H1 (cell line): ENCODE measurements at places on chromosomes 7 and 10.

- DNase-seq = no peak
- no peaks in the 10 kb centered on the region for H3K4me1 ChIP-seq
- no peak overlapping the region for H3K27ac ChIP-seq
- no peaks in the 10 kb centered on the region for H3K36me3 ChIP-seq
Measured at GRCh38 chr7:2495418-2496299, 19.5 kb upstream of the GRIFIN start.

DNA sequence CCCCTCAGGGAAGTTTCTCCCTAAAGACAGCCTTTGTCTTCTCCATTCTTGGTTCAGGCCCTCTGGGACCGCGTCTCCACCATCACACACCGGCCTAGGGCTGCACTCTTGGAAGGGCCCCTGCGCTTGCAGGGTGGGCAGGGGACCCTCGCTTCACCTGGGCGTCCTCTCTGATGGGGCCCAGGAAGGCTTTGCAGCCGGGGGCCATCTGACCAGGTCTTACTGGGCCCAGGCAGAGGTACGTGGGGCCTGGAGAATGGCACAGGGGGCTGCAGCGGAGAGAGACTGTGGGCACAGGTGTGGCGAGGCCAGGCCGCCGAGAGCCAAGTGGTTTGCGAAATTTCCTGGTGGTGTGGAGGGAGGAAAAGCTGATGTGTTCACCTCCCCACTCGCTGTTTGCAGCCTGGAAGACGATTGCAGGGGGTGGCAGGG, 44.4 kb downstream of the ALOX5 start:
- peak overlapping the region; percentile 71 for H3K4me3 ChIP-seq
- H3K27ac ChIP-seq = no peak overlapping the region
- H3K4me1 ChIP-seq = peaks cover 10% of the 10 kb centered on the region
- H3K27me3 ChIP-seq = peaks cover 7% of the 10 kb centered on the region; the same call in 1 of the 2 replicates
- DNase-seq = no peak
- H3K36me3 ChIP-seq = no peaks in the 10 kb centered on the region

- no peak for DNase-seq
- H3K4me1 ChIP-seq = peaks cover 9% of the 10 kb centered on the region
- H3K36me3 ChIP-seq = no peaks in the 10 kb centered on the region
- H3K4me3 ChIP-seq = no peak overlapping the region
Measured at GRCh38 chr7:13850185-13850752, 139.2 kb downstream of the ETV1 start.

- H3K4me1 ChIP-seq = peaks cover 3% of the 10 kb centered on the region
- no peaks in the 10 kb centered on the region for H3K27me3 ChIP-seq
Measured at GRCh38 chr7:2860627-2861133, 16.6 kb upstream of the GNA12 start.

DNA sequence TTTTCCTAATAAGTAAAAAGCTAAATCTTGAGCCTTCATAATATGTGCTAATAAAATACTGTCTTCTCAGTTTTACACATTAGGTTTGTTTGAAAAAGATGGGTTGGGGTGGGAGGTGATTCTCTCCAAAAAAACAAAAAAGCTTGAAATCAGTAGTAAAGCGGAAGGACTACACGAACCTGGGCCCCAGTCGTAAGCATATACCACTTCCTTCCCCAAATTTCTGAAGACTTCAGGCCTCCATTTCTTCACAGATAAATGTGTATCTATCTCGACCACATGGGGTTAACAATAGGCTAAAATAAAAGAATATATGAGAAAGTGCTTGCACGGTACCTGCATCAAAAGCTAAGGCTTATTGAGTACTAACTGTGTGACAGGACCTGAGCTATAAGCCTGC, 51.6 kb upstream of the PAX2 start:
- no peak for DNase-seq
- no peak overlapping the region for H3K27ac ChIP-seq
- H3K36me3 ChIP-seq = no peaks in the 10 kb centered on the region
- H3K4me3 ChIP-seq = no peak overlapping the region

DNA sequence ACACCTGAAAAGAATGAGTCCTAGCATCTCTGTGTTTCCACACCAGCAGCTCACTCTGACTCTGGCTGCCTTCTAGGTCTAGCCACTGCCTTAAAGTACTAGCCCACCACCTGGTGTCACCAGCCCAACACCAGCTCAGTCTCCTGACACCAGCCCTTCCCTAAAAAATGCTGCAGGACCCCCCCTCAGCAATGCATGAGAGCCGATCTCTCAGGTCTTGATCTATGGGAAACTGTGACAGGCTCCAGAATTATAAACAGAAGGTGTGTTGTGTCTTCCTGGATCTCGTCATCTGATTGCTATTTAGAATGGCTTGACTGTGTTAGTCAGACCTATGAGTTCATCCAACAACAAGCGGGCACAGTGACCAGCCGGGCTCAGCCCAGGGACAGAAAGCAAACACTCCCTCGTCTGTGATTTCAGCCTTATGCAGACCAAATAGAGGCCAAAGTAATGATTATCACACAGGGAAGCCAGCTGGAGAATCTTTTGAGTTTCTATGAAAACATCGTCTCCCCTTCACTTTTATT, 66.6 kb downstream of the CUBN start:
- H3K4me3 ChIP-seq = no peak overlapping the region
- no peaks in the 10 kb centered on the region for H3K27me3 ChIP-seq
- H3K36me3 ChIP-seq = no peaks in the 10 kb centered on the region
- H3K4me1 ChIP-seq = no peaks in the 10 kb centered on the region

GRCh38 chr10:2392145-2392812, 655.0 kb upstream of the ADARB2 start:
- H3K27me3 ChIP-seq = no peaks in the 10 kb centered on the region
- H3K36me3 ChIP-seq = no peaks in the 10 kb centered on the region
- no peak overlapping the region for H3K4me3 ChIP-seq
- no peak for DNase-seq

DNA sequence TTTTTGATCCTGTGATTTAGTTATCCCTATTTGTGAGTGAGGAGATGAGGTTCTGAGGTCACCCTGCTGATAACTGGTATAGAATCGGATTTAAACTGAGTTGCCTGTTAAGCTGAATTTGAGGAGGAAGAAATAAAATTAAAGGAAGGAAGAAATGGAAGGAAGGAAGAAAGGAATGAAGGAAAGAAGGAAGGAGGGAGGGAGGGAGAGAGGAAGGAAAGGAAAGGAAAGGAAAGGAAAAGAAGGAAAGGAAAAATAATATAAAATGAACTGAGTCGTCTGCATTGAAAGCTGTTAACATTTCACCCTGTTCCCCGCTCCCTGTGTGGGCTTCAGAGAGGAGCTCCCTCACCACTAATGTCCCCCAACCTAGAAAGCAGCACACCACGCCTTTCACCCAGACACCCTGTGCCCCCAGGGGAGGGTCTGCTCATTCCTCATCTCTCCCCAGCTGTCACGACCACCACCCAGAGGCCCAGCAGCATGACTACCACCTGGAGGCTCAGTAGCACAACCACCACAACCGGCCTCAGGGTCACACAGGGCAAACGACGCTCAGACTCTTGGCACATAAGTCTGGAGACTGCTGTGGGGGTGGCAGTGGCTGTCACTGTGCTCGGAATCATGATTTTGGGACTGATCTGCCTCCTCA, 16.3 kb downstream of the PILRA start:
- H3K4me3 ChIP-seq = no peak overlapping the region
- DNase-seq = no peak
- H3K27ac ChIP-seq = no peak overlapping the region
- no peaks in the 10 kb centered on the region; the same call in 1 of the 2 replicates for H3K4me1 ChIP-seq
- H3K27me3 ChIP-seq = no peaks in the 10 kb centered on the region
- no peaks in the 10 kb centered on the region for H3K36me3 ChIP-seq
